ENCODE measurements at places on chromosomes 2 and 18. TPM values are rescaled to one million over a fixed set of nuclear protein-coding genes. Genes with fewer than 3 reads are reported as not detected.

DNA sequence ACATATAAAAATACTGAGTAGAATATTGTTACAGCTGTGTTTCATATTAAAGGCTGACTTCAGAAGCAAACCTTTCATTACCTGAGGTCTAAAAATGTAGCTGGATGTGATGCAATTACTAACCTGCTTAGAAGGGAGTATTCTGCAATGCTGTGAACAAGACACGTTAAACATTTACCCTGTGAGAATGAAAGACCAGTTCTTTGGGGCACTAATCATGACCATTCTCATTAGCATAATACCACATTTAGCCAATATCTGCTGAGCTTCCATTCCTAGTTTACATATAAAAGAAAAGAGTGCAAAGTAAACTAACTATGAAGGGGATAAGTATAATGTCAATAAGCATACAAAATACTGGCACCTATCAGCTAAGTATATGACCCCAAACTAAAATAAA lies 784.0 kb upstream of the KLHL29 start:
- DNase-seq = no peak
- no peaks in the 10 kb centered on the region for H3K27me3 ChIP-seq
- H3K27ac ChIP-seq = no peak overlapping the region
- no peaks in the 10 kb centered on the region for H3K4me1 ChIP-seq

GAL3ST2 gene
- not detected for total RNA-seq

- H3K27ac ChIP-seq = no peak overlapping the region
- no peak overlapping the region for H3K4me3 ChIP-seq
- no peaks in the 10 kb centered on the region for H3K27me3 ChIP-seq
- H3K4me1 ChIP-seq = no peaks in the 10 kb centered on the region
- no peaks in the 10 kb centered on the region for H3K36me3 ChIP-seq
These were observed 788.4 kb downstream of the EPHA4 start for GRCh38 chr2:220783671-220784070.

KIAA2012 gene
- 0.08 TPM for total RNA-seq

DNA sequence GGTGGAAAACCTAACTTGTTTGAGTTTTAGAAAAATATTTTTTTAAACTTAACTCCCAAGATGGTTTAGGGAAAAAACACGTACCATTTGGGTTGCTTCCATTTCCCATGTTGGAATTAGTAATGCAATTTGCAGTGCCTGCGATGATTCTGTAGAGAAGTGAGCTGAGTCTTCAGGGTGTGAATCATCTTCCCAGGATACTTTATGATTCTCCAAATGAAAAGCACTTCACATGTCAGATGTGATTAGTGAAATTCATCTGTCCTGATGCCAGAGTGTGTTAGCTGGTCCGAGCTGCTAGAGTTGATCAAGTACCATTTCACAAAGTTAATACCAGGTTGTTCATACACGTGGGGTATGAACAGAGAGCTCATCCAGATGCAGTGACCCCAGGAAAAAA lies 59.1 kb downstream of the ACOXL start:
- no peak overlapping the region for H3K27ac ChIP-seq
- no peaks in the 10 kb centered on the region for H3K36me3 ChIP-seq
- no peak for DNase-seq
- H3K4me3 ChIP-seq = no peak overlapping the region

CD28 gene
- total RNA-seq = 0.67 TPM

DNA sequence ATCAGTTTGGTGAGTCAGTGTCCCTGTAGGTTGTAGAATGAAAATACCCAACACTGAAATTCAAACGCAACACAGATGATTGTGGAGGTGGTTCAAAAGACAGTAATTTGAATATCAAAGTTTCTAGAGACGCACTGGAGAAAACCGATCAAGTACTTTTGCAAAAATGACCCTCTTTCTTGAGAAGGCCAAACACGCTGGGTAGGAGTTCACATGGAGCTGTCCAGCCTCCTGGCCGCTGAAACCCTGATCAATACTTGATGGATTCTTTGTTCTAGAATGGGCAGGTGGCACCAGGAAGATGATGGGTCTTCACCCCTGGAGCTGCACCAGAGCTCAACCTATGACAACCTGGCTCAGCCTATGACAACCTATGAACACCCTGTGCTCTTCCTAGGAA lies 39.7 kb upstream of the UBE2F start:
- H3K36me3 ChIP-seq = no peaks in the 10 kb centered on the region
- DNase-seq = no peak
- peaks cover 11% of the 10 kb centered on the region for H3K4me1 ChIP-seq

GRCh38 chr2:101388232-101388631 lies 929 bp upstream of the CREG2 start:
- no peaks in the 10 kb centered on the region for H3K36me3 ChIP-seq
- no peak overlapping the region for H3K27ac ChIP-seq
- no peak overlapping the region for H3K4me3 ChIP-seq

EN1 gene
- total RNA-seq = not detected

DNA sequence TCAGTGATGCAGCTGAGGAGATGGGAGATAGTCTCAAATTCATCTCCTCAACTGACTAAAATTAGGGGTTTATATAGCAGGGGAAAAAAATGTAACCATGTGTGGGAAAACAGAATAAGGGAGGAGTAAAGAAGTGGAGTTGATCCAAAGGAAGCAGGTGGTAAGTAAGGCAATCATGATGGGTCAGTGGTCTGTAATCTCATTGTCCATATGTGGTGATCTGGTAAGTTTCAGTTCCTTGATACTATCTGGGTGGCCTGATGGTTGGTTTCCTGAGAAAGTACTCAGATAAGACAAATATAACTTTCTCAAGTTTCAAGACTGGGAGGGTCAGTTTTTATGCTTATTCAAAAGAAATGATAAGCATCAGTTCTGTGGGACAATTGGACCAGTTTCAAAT lies 312.3 kb upstream of the KCNJ3 start:
- H3K4me3 ChIP-seq = no peak overlapping the region
- H3K27ac ChIP-seq = no peak overlapping the region
- no peaks in the 10 kb centered on the region for H3K27me3 ChIP-seq
- no peak for DNase-seq
- H3K36me3 ChIP-seq = no peaks in the 10 kb centered on the region

WDR35 gene
- 5.0 TPM for total RNA-seq

GRCh38 chr2:47725808-47726207 lies 57.1 kb upstream of the MSH6 start:
- H3K36me3 ChIP-seq = no peaks in the 10 kb centered on the region
- no peak for DNase-seq
- no peak overlapping the region for H3K27ac ChIP-seq
- H3K4me1 ChIP-seq = no peaks in the 10 kb centered on the region
- H3K27me3 ChIP-seq = no peaks in the 10 kb centered on the region

DSC2 gene
- 23.7 TPM for total RNA-seq

- no peaks in the 10 kb centered on the region for H3K4me1 ChIP-seq
- H3K27ac ChIP-seq = no peak overlapping the region
- no peaks in the 10 kb centered on the region for H3K27me3 ChIP-seq
- H3K36me3 ChIP-seq = no peaks in the 10 kb centered on the region
These were observed 496.1 kb upstream of the RAB6C start for GRCh38 chr2:129483366-129483765.

DNA sequence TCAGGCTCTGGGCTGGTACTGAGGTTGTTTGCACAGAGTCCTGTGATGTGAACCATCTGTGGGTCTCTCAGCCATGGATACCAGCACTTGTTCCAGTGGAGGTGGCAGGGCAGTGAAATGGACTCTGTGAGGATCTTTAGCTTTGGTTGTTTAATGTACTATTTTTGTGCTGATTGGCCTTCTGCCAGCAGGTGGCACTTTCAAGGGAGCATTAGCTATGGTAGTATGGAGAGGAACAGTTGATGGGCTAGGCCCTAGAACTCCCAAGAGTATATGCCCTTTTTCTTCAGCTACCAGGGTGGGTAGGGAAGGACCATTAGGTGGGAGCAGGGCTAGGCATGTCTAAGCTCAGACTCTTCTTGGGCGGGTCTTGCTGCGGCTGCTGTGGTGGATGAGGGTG lies 257.0 kb upstream of the GYPC start:
- H3K36me3 ChIP-seq = no peaks in the 10 kb centered on the region
- H3K4me1 ChIP-seq = no peaks in the 10 kb centered on the region
- H3K27ac ChIP-seq = no peak overlapping the region
- DNase-seq = no peak
- H3K27me3 ChIP-seq = no peaks in the 10 kb centered on the region

- no peak overlapping the region for H3K27ac ChIP-seq
- no peak overlapping the region for H3K4me3 ChIP-seq
- no peak for DNase-seq
- no peaks in the 10 kb centered on the region for H3K27me3 ChIP-seq
- peaks cover 3% of the 10 kb centered on the region for H3K4me1 ChIP-seq
These were observed 65.9 kb downstream of the BCL2 start for GRCh38 chr18:63253428-63254372.

DNA sequence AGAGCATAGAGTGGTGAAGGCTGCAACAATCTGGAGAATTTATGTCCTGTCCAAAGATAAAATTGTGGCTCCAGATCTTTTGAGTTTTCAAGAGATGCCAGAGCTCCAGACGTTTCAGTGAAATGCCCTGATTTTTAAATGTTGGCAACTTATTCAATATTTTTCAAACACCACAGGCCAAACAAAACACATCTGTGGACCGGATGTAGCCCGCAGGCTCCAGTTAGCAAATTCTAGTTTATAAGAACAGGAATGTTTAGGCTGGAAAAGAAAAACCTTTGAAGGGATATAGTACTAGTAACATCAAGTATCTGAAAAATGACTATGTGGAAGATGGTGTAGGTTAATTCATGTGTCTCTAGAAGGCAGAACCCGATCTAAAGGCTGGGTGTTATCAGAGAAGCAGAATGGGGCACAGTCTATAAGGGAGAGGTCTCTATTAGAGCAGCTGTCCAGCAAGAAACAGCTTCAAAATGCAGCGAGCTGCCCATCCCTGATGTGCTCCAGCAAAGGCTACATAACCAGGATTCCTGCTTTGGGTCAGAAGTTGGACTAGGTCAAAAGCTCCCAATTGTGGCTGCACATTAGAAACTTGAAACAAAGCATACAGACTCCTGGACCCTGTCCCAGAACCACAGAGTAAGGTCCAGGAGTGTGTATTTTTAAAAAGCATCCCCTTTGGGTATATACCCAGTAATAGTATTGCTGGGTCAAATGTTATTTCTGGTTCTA lies 105.9 kb downstream of the ANKRD44 start:
- no peaks in the 10 kb centered on the region for H3K27me3 ChIP-seq
- peaks cover 4% of the 10 kb centered on the region for H3K4me1 ChIP-seq
- no peak overlapping the region for H3K27ac ChIP-seq
- no peaks in the 10 kb centered on the region for H3K36me3 ChIP-seq

WDR7 gene
- 29.2 TPM for total RNA-seq

IL36G gene
- not detected for total RNA-seq

- H3K27me3 ChIP-seq = no peaks in the 10 kb centered on the region
- peaks cover 8% of the 10 kb centered on the region for H3K4me1 ChIP-seq
- no peak for DNase-seq
- no peaks in the 10 kb centered on the region for H3K36me3 ChIP-seq
- H3K27ac ChIP-seq = no peak overlapping the region
These were observed 305.0 kb upstream of the ID2 start for GRCh38 chr2:8376603-8377410.

GRCh38 chr2:169294001-169294675 lies 68.2 kb downstream of the LRP2 start:
- no peaks in the 10 kb centered on the region for H3K4me1 ChIP-seq
- no peak for DNase-seq
- H3K27ac ChIP-seq = no peak overlapping the region
- no peak overlapping the region for H3K4me3 ChIP-seq
- H3K36me3 ChIP-seq = no peaks in the 10 kb centered on the region
- H3K27me3 ChIP-seq = no peaks in the 10 kb centered on the region

UNC80 gene
- 0.36 TPM for total RNA-seq

DNA sequence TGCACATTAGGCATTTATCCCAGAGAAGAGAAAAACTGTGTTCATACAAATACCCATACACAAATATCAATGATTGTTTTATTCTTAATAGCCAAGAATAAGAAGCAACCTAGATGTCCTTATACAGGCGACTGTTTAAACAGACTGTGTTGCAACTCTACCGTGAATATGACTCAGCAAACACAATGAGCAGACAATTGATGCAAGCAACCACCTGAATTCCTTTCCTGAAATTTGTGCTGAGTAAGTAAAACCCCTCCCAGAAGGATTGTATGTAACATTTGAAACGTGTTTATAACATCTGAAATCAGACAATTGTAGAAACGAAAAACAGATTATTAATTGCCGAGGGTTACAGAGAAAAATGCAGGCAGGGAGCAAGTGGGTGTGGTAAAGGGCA lies 621.9 kb upstream of the SOX11 start:
- no peaks in the 10 kb centered on the region for H3K36me3 ChIP-seq
- H3K27ac ChIP-seq = no peak overlapping the region
- no peak for DNase-seq
- no peaks in the 10 kb centered on the region for H3K27me3 ChIP-seq

- no peak overlapping the region for H3K27ac ChIP-seq
- H3K4me1 ChIP-seq = no peaks in the 10 kb centered on the region
- no peak overlapping the region for H3K4me3 ChIP-seq
- no peak for DNase-seq
- no peaks in the 10 kb centered on the region for H3K27me3 ChIP-seq
- no peaks in the 10 kb centered on the region for H3K36me3 ChIP-seq
These were observed 23.4 kb downstream of the LYPD1 start for GRCh38 chr2:132646540-132647108.

DNA sequence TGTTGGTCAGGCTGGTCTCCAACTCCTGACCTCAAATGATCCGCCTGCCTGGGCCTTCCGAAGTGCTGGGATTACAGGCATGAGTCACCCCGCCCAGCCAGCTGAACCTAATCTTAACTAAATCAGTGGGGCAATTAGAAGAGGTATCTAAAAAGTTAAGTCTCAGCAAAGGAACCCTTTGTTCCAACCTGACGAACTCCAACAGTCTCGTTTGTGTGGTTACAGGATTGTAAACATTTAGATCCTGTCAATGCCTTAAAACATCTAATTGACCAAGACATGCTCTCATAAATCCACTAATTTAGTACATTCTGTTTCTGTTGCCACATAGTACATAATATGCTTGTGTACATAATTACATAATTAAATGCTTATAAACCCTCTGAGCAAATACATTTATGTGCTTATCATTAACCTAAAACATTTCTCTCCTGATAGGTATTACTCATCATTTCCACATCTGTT lies 31.1 kb upstream of the STK39 start:
- H3K4me1 ChIP-seq = peaks cover 6% of the 10 kb centered on the region
- no peaks in the 10 kb centered on the region for H3K27me3 ChIP-seq
- H3K27ac ChIP-seq = no peak overlapping the region

- DNase-seq = no peak
- H3K27ac ChIP-seq = no peak overlapping the region
- no peaks in the 10 kb centered on the region for H3K36me3 ChIP-seq
- no peaks in the 10 kb centered on the region for H3K27me3 ChIP-seq
- H3K4me3 ChIP-seq = no peak overlapping the region
These were observed 389.7 kb upstream of the ATP5MC3 start for GRCh38 chr2:175571078-175571653.

DNA sequence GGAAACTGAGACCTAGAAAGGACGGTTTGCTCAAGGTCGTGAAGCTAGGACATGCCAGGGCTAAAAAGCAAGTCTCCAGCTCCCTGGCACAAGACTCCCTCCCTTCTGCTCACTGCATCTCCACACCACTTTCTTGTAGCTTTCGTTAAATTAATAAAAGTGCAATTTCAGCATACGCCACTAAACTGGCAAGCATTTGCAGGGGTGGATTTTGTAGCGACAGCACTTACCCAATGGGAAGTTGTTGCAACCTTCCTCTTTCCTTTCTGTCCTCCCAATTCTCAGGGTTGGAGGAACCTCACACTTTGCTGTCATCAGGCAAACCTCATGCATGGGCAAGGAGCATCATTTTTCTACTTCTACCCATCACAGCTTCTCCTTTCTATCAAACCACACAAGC lies 7.4 kb upstream of the RHOB start:
- peaks cover 24% of the 10 kb centered on the region for H3K4me1 ChIP-seq
- DNase-seq = no peak
- no peaks in the 10 kb centered on the region for H3K36me3 ChIP-seq
- H3K27ac ChIP-seq = peak overlapping the region; percentile 52
- no peaks in the 10 kb centered on the region for H3K27me3 ChIP-seq

Data from heart left ventricle (tissue), 16 donors.